ENCODE measurements at places on chromosomes 3 and 15.

GRCh38 chr3:70244422-70244821 is 68.0 kb downstream of the MDFIC2 start:
- no peak for DNase-seq

DNA sequence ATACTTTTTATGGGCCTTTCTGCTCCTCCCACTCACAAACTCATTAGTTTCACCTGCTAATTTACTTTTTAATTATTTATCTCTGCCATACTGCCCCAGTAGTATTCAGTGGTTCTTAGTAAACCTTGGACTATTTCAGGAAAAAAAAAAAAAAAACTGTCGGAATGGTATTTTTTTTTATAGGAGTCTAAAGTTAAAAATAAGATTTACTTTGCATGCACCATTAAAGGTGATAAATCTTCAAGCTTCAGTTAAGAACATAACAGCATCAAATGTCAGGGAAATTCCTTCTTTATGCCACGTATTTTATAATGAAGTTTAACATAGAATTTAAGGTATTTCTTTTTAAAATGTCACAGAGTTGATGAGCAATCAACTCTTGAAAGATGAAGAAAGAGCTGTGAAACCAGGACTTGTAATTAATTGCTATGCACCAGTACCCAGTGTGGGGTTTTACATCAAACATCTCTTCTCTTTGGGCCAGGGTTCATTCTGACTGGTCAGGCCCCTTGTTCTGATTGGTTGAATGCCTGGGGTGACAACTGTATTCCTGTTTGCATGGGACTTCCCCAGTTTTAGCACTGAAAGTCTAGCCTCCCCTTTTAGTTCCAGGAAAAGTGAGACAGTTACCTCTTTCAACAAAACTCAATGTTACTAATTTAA is 40.3 kb upstream of the PTPRG start:
- no peak for DNase-seq

GRCh38 chr3:35658686-35659085 is 19.4 kb downstream of the ARPP21 start:
- DNase-seq, result no peak

- no peak for DNase-seq
These were observed 25.3 kb downstream of the NCBP2 start for GRCh38 chr3:196916995-196917394.

GRCh38 chr3:123140550-123140949 is 61.2 kb upstream of the SEC22A start:
- DNase-seq, result no peak

DNA sequence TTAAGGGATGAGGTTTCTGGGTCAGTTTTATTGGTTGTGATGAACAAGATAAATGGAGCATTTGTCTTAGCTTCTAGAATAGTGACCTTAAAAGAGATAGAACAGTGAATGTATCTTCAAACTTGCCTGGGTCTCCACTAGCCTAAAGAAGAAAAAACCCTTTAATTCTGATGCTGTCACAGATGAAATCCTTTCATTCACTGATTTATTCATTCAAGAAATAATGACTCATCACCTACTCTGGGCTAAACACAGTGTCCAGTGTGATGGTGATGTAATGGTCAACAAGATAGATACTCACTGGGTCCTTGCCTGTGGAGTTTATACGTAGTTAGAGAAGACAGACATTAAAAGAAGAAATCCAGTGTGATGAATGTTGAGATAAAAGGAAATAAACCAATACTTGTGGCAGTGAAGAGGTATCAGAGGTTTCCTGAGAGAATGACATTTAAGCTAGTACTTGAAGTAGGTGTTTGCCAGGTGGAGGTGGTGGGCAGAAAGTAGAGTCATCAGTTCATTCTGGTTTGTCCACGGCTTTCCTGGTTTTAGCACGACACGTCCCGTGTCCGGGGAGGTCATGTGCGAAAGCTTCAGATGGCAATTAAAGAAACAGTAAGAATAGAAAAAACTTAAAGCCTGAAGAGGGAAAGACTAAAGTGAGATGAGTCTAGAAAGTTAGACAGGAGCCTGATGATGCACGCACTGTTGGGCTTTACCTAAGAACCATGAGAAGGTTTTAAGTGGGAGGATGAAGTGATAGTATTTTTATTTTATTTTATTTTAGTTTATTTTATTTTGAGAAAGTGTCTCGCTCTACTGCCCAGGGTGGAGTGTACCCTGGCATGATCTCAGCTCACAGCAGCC is 18.5 kb downstream of the PAK2 start:
- no peak for DNase-seq

DNA sequence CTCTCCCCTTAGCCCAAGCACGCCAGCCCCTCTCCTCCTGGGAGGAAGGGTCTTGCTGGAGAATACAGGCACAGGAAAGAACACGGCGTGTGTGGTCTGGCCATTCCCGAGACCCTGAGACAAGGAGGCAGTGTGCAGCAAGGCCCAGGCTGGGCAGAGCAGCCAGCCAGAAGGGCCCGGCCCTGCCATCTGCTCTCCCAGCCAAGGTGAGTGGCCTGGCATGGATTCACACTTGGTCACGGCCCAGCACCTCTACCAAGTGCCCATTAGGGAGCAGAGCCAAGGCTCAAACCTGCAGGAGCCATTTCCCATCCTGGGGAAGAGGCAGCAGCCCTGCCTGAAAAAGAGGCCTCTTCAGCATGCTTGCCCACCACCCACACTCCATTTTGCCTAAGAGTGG is 28.6 kb downstream of the MEGF11 start:
- DNase-seq, result no peak

GRCh38 chr15:75718328-75718727 is 5.7 kb upstream of the CSPG4 start:
- no peak for DNase-seq
